ENCODE measurements at places on chromosomes 7 and 10.

- DNase-seq, result no peak
These were observed 10.4 kb downstream of the ADAM8 start for GRCh38 chr10:133266056-133266795.

DNA sequence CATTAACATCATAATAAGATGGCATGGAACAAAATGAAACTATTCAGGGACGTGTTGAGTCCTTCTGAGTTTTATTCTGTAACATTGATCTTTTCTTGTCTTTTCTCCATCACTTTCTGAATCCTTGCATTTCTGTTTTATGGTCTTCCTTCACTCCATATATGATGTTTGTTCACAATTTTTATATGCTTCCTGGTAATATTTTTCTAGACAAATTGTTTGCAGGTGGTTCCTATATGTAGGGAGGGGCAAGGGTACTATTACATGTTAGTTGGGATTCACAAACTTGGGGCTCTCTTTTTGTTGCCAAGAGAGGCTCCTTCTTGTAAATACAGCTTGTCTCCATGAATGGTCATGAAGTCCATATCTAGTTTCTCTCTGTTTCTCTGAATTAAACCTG, 159.2 kb downstream of the LHFPL3 start:
- DNase-seq, result no peak

DNA sequence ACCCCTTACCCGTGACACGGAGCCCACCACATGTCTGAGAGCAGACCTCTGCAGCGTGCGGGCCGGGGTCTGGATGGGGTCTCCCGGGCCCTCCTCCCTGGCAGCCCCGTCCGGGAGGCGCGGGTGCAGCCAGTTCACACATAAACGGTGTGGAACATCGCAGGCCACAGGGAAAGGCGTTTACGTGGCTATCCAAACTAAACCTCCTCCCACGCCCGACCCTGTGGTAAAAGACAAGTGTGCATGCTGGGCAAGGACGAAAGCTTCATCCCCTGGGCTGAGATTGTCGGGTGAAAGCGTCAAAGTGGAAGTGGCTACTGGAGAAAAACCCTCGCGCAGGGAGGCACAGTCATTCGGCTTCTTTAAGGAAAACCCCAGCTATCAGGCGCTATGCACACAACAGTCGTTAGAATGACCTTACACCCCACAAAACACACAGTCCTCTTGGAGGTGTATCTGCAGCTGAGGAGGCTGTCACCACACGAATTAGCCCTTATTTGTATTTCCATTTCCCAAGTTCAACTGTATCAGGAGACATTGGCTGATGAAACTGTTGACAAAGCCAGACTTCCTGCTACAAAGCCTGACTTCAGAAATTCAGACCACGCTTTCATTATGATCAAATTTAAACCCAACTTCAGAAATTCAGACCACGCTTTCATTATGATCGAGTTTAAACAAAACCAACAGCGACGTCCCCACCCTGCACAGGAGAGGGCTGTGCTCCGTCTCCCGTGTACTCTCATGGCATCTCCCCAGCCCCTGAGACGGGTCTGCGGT, 15.3 kb downstream of the GPER1 start:
- no peak for DNase-seq

DNA sequence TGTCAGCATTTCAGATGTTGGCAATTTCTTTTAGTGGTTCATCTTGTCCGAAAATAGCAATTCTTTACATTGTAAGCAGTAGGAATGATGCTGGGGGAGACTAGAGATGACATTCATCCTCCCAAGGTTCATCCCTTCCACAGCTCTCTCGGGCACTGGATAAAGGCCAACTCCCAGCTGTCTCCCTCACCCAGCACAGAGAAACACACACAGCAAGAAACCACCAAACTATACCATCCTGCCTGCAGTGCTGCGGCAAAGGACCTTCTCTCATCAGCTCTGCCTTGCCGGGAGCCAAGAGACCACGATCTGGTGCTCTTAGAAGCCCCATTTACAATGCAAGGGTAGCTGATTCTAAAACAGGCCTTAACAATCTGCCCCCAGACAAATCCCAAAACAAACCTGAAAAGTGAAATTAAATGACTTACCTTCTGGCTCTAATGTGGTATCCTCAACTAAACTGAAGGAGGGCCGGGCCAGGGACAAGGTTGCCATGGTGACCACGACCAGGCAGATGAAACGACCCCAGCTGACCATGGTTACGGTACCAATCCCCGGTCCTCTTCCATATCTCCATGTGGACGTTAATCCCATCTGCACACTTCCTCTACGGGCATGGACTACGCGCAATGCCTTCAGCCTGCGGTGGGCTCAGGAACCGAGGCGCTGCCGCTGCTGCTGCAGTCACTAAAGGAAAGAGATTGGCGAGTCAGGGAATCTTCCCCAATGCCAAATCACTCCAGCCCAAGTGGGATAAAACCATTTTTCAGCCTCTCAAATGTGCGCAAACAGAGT, 4.8 kb downstream of the FGFR2 start:
- DNase-seq, result no peak

- DNase-seq, result no peak
These were observed 32.2 kb upstream of the ZFAND2A start for GRCh38 chr7:1192171-1192676.

GRCh38 chr7:93894966-93895640, 4.5 kb upstream of the TFPI2 start:
- DNase-seq, result no peak

- DNase-seq, result no peak
These were observed 219.3 kb upstream of the TAC1 start for GRCh38 chr7:97512441-97513207.

DNA sequence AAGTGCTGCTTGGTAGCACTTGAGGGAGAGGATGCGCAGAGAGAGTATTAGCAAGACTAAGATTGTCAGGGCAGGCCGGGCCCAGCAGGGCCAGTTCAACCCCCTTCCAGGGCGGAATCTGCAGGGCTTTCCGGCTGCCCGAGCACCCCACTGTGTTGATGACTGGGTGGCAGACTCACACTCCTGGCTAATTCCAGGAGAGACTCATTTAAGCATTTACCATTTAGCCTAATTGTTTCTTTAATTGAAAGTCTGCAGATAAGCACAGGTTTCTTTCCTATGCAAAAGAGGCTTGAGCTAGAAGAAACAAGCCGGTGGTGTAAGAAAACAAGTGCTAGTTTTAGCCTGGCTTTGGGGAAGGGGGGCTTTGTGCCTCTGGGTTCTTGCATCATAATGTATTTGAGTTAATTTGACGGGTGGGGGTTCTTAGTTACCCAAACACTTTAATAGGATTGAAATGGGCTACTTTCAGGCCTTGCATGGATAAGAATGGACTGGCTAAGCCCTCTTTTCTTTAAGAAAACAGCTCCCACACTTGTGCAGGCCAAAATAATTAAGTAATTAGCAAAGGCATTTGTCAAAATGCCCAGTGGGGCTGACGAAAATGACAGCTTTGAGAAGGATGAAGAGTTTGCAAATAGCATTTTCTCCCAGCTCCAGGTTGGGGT, 201.3 kb downstream of the MYOF start:
- no peak for DNase-seq

GRCh38 chr7:38855867-38856266, 53.1 kb downstream of the VPS41 start:
- no peak for DNase-seq

DNA sequence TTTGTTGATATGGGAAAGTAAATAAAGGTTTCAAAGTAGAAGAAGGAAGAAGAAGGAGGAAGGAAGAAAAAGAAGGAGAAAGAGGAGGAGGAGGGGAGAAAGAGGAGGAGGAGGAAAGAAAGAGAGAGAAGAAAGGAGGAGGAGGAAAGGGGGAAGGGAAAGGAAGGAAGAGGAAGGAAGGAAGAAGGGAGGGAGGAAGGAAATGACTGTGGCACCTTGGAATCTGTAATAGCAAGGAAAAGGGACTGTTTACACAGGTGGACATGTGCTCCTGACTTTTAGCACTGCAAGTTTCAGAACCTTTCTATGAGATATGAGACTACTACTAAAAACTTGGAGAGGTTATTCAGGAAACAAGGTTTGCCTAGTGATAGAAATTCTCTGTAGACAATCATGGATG, 153.2 kb downstream of the BTAF1 start:
- DNase-seq, result no peak

DNA sequence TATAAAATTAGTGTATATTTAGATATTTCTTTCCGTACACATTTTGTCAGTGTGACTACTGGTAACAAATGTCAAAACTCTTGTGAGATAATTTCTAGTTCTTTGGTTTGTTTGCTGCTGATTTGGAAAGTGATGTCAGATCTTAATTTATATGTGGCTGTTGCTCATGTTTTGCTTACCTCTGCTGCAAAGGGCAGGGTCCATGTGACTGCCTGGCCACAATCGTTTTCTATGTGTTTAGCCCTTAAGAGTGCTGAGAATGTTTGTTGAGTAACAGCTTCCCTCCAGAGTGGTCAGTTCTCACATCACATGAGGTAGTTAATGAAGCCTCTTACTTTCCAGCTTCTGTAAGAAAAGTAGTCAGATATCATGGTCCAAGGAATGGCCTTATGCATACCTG, 4.2 kb downstream of the NRBF2 start:
- no peak for DNase-seq

GRCh38 chr10:105210546-105210945, 569.5 kb downstream of the SORCS3 start:
- DNase-seq, result no peak

GRCh38 chr7:374706-375311, 84.8 kb downstream of the FOXL3 start:
- no peak for DNase-seq

DNA sequence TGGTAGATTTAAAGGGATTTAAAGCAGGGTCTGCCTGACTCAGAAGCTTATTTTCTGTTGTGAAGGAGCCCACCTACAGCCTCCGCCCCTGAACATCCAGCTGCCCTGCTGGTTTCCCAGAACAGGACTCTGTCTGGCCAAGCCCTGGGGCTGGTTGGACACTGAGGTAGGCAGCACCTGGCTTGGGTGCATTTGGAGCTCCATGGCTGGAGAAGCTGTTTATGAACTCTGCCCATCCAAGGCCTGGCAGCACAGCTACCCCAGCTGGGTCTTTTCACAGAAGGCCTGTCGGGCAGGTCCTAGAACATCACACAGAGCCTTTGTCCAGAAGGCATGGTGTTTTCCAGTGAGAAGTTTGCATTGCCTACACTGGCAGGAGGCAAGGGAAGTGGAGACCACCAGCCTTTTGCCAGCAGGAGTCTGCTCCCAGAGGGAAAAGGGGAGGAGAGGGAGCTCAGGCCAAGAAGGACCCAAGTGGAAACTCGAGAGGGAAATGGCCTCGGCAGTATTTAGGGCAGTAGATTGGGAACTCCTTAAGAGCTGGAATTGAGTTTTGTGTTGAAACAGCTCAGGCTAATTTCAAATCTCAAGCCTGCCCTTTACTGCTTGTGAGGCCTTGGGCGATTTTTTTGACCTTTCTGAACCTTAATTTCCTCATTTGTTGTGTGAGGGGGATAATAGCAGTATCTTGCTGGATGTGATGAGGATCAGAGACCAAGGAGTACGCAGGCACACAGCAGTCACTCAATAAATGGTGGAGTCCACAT, 12.3 kb upstream of the PDCD4 start:
- DNase-seq, result no peak

GRCh38 chr7:151442776-151443496, 3.0 kb upstream of the CRYGN start:
- DNase-seq, result no peak

- DNase-seq, result no peak
These were observed 41.4 kb downstream of the COL1A2 start for GRCh38 chr7:94436018-94436604.

- DNase-seq, result no peak
These were observed 4.4 kb downstream of the ZNF655 start for GRCh38 chr7:99562832-99563231.

DNA sequence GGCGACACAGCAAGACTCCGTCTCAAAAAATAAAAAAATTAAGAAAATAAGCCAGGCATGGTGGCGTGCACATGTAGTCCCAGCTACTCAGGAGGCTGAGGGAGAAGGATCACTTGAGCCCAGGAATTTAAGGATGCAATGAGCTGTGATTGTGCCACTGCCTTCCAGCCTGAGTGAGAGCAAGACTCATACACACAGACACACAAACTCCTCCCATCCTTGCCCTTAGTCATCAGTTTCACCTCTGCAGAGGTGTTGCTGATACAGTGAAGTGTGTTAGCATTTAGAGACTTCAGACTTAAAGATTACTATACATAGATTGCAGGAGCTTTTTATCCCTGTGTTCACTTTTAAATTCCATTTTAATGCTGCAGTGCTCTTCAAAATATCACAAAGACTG, 5.5 kb upstream of the H2AZ2 start:
- DNase-seq, result no peak

DNA sequence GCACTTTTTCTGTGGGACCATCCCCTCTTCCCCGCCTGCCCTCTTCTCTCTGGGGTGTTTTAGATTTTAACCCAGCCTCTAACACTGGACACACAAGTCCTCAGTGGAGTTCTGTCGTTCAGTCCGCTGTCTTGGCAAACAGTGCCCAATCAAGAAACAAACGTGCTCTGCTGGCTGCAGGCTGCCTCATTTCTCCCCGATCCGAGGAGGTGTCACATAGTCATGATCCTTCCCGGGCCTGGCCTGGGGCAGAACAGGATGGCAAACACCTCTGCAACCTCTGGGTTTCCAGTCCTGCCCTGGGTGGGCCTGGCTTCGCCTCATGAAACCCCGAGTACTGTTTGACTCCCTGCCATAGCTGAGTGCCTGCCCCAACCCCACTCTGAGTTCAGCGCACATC, 110.9 kb upstream of the INSYN2A start:
- DNase-seq, result no peak

DNA sequence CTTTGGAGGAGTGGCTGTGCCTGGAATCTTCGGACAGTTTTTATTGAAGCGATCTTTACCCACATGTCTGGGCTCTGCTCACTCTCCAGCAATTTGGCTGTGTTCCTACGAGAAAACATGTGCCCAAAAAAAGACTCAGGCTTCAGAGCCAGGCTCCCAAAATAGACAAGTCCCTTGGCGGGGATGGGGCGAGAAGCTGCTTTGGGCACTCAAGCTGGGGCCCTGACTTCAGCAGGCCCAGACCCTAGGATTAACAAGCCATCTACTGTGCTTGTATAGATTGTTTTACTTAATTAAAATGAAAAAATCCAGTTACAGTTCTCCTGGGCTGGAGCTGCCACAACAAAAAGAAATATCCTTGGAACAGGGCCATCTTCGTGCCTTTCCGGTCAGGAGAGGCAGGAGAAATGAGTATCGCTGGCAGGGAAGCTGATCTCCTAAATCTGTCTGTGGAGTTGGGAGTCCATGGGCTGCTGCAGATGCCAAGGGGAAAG, 51.4 kb upstream of the PDCD4 start:
- DNase-seq, result no peak

- DNase-seq, result no peak
These were observed 1.2 kb downstream of the MNX1 start for GRCh38 chr7:157009170-157009777.

DNA sequence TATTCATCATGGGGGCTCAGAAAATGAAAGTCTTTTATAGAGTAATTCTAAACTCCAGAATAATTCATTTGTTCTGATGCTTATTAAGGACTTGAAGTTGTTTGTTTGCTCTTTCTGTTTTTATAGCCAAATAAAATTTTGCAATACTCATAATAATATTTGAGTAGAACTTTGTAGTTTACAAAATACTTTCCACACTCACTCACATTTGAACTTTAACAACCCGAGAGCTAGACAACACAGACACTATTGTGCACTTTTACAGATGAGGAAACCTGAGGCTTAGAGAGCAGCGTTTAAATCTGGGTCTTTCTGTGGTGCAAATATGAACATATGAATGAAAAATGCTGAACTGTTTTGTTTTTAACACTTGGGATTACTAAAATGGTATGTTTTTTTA, 126.8 kb downstream of the KAT6B start:
- DNase-seq, result no peak
